ENCODE measurements at places on chromosomes 11 and 22.

GRCh38 chr11:1470681-1471611 is 15.6 kb downstream of the MOB2 start:
- DNase-seq = no peak

DNA sequence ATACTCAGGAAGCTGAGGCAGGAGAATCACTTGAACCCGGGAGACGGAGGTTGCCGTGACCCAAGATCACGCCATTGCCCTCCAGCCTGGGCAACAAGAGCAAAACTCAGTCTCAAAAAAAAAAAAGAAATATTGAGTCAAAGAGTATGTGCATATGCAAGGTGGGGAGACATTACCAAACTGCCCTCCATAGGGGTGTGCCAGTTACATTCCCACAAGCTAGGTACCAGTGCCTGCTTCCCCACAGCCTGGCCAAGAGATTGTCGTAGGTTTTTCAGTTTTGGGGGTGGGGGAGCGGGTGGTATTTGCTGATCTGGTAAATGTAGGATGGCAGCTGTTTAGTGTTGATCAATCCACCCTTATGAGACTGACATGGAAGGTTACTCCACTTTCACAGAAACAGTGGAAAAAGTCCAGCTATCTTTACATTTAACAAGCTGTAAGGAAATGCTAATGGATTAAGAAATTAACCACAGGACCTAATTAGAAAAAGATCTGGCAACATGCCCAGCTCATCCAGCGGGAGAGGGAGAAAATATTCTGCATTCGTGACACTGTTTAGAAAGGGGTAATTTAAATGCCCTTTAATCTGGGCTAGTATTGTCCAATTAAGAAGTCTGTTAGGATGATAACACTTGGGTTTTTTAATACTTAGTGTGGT is 89.4 kb downstream of the PACS1 start:
- DNase-seq = no peak

GRCh38 chr11:121533601-121534000 is 80.8 kb upstream of the SORL1-AS1 start:
- DNase-seq = no peak

DNA sequence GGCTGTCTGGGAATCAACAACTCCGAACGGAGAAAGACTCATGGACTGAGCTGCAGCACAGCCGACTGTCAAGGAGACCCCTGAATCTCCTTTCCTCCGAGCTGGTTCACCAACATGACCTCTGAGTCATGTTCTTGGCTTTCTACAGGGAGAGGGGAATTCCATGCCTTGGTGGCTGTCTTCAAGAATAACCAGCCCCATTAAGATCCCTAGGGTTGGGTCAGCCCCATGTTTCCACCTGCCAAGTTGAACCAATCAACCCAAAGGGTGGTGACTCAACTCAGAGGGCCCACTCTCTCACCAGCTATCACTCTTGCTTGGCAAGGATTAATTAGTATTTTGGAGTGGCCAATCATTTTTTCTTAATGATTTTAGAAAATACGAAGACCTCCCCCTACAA is 28.3 kb upstream of the IGSF22 start:
- DNase-seq = no peak

GRCh38 chr11:27088353-27088752 is 47.7 kb downstream of the BBOX1 start:
- no peak for DNase-seq

- DNase-seq = no peak
These were observed 8.1 kb upstream of the PANX2 start for GRCh38 chr22:50162391-50162956.

- DNase-seq = no peak
These were observed 11.5 kb downstream of the PPME1 start for GRCh38 chr11:74182635-74183034.

GRCh38 chr11:28858076-28858475 is 749.9 kb downstream of the METTL15 start:
- no peak for DNase-seq

GRCh38 chr11:5007561-5007960 is 12.9 kb downstream of the OR51L1 start:
- no peak for DNase-seq

DNA sequence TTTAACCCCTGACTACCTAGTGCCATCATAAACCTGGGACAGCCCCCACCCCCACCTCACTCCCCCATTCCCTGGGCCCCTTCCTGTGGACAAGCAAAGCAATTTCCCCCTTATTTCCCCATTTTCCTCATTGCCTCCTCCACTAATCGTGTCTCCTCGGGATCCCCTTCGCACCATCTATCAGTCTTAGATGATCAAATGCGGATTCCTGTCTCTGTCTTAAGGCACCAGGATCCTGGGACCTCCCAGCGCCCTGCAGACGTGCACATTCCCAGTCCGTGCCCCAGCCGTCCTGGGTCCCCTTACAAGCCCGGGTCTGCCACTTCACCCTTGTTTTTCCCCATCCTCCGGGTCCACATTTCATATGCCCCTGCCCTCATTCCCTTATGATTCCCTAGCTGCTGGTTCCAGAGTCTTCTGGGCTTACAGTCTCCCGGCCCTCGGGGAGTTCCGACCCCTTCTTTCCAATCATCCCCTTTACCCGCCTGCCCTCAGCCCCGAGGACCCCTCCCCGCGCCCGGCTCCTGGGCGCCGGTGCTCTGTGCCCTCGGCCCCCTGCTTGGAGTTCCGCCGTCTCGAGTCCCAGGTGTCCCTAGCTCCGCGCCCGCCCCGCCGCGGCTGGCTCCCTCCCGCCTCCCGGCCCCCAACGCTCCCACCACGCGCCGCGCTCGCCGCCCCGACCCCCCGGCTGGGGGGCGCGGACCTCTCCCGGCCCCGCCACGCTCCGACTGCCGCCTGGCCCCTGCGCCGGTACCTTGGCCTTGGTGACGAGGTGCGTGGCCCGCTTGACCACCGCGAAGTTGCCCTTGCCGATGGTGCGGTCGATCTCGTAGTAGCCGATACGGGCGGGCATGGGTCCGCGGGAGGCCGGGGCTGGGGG is 599 bp downstream of the SIK3 start:
- peak; percentile 47 for DNase-seq

GRCh38 chr11:61112575-61112974 is 10.3 kb downstream of the CD5 start:
- no peak for DNase-seq

DNA sequence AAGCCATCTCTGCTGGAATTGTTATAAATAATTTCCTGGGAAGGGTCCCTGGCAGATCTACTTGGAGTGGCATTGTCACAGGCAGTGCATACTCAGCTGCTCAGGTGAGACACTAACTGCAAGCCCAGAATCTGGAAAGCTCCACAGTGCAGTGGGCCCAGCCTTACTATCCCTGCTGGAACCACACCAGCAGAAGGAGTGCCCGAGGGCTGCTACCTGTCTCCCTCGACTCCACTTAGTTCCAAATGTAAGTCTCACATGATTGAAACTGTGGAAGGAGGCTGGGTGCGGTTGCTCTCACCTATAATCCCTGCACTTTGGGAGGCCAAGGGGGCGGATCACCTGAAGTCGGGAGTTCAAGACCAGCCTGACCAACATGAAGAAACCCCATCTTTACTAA is 14.3 kb upstream of the SYVN1 start:
- DNase-seq = no peak

GRCh38 chr22:48555606-48556005 is 1272.1 kb downstream of the BRD1 start:
- DNase-seq = no peak

DNA sequence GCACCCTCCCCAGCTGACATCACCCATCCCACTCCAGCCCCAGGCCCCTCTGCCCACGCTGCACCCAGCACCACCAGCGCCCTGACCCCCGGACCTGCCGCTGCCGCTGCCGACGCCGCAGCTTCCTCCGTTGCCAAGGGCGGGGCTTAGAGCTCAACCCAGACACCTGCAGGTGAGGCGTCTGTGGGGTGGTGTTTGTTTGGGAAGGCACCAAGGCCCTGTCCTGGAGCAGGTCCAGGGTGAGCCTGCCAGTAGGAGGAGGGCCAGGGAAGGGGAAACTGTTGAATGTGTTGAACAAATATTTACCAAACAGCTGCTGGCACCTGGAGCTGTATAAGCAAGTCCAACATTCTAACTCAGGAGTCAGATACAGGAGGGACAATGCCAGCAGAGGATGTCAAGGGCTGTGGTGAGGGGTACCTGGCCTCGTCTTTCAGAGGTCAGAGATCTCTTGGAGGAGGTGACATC is 3.1 kb downstream of the VEGFB start:
- DNase-seq = no peak

GRCh38 chr11:68016161-68016903 is 6.2 kb downstream of the ALDH3B1 start:
- no peak for DNase-seq

DNA sequence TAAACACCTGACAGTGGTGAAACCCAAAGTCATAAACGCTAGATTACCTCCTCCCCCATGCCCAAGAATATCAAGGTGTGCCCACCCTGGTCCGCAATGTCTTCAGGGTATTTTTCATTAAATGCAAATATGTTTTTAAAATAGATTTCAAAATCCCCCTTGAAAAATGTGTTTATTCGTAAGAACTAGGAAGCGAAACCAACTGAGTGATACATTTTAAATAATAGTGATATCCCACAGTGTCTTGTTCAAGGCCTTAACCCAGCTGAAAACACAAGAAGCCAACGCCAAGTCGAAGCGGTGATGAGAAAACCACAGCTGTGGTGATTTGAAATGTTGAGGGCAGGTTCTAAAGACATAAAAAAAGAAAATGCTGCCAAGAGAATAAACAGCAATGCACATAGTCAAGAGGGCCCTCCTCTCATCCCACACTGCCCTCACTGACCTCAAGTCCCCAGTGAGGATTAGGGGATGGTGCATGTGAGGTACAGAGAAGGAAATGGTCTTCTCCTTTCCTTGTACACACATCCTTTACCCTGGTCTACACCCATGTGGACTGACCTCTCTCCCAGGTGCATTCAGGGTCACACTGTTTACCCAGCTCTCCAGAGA is 25.5 kb downstream of the KCNJ1 start:
- no peak for DNase-seq

DNA sequence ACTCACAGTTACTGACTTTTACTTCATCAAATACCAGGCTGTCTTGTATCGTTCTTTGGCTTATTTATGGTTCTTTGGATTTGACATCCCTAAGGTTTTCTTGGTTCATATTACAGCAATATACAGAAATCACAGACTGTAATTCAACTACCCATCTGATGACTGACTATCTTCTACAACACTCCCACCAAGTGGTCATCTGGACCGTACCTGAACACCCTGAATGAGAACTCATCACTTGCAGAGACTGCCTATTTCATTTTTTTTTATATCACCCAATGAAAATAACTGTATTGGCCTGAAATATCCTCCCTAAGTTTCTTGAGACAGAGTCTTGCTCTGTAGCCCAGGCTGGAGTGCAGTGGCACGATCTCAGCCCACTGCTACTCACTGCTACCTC is 9.5 kb upstream of the UPB1 start:
- DNase-seq = no peak

DNA sequence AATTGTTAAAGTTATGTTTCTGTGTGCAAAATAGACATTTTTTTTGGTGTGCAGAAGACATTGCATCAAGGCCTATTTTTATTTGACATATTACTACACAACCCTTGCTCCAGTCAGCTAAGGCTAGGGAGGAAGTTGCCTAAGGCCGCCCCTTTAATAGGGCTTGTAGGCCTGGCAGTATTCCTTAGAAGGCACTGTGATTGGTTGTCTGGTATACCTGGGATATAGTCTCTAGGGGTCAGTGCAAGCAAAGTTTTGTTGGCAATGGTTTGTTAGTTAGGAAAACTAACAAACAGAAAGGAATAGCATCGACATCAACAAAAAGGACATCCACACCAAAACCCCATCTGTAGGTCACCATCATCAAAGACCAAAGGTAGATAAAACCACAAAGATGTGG is 16.9 kb downstream of the CCDC15 start:
- no peak for DNase-seq

GRCh38 chr11:117457031-117457785 is 129.6 kb downstream of the CEP164 start:
- DNase-seq = no peak

GRCh38 chr11:12900496-12900895 is 108.6 kb upstream of the RASSF10 start:
- DNase-seq = no peak

DNA sequence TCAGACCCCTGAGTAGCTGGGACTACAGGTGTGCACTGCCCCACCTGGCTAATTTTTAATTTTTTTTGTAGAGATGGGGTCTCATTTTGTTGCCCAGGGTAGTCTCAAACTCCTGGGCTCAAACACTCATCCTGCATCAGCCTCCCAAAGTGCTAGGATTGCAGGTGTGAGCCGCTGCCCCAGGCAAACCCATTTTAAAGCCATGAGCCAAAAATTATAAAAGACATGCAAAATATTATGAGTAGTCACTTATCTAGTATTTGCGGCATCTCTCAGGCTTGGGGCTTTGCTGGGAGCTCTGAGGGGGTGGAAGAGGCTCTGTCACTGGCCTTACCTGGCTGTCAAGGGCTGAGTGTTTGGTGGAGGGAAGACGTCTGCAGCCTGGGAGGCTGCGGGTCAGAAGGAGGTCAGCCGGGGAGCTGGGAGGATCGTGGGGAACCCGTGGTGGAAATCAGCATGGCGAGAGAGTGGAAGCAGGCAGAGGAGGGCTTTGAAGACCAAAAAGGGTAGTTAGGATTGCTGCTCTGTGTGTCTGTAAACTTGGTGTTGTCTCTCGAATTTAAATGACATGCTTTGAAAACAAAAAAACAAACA is 69.1 kb upstream of the PARVG start:
- no peak for DNase-seq

- no peak for DNase-seq
These were observed 667.3 kb downstream of the OPCML start for GRCh38 chr11:132864811-132865576.

DNA sequence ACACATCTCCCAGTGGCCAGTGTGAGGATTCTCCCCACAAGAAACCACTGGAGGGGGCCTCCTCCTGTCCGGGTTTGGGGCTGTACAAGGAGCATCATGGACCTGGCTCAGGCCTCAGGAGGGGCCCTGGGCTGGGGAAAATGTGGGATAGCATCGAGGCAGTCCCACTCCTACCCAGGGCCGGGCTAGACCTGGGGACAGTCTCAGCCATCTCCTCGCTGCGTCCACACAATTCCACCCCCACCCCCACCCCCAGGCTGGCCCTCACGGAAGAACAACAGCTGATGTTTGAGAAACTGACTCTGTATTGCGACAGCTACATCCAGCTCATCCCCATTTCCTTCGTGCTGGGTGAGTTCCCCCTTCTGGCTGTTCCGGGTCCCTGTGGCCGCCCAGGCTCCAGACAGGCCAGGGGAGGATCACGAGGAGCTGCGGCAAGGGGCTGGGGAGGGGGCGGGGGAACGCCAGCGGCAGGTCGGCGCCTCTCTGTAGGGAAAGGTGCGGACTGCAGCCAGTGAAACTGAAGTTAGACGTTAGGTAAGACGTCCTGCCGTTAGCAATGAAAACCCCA is 4.8 kb downstream of the BEST1 start:
- no peak for DNase-seq

DNA sequence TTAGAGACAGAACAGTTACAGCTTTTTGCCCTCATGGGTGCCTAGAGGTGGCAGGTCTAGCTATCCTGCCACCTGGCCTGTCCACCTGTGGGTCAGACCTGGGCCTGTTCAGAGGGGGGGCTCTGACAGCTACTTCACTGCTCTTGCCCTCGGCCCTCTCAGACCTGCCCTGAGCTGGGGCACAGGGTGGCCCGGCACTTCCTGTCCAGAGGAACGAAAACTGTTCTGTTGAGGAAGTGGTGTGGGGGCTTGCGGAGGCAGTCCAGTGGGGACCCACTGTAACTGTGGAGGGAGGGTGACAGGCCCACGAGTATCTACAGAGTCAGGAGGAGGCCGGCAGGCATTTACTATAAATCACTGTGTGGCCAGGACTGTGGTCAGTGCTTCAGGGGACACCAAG is 16.2 kb downstream of the TESMIN start:
- DNase-seq = no peak

GRCh38 chr22:35140879-35141745 is 75.2 kb downstream of the ISX start:
- DNase-seq = no peak

- no peak for DNase-seq
These were observed 36.7 kb upstream of the TFIP11 start for GRCh38 chr22:26548984-26549383.

Measured in CD8-positive, alpha-beta memory T cell (primary cell).